Cardiac muscle cell (in vitro differentiated cells and primary cell): ENCODE measurements at places on chromosomes 2 and 18.

DNA sequence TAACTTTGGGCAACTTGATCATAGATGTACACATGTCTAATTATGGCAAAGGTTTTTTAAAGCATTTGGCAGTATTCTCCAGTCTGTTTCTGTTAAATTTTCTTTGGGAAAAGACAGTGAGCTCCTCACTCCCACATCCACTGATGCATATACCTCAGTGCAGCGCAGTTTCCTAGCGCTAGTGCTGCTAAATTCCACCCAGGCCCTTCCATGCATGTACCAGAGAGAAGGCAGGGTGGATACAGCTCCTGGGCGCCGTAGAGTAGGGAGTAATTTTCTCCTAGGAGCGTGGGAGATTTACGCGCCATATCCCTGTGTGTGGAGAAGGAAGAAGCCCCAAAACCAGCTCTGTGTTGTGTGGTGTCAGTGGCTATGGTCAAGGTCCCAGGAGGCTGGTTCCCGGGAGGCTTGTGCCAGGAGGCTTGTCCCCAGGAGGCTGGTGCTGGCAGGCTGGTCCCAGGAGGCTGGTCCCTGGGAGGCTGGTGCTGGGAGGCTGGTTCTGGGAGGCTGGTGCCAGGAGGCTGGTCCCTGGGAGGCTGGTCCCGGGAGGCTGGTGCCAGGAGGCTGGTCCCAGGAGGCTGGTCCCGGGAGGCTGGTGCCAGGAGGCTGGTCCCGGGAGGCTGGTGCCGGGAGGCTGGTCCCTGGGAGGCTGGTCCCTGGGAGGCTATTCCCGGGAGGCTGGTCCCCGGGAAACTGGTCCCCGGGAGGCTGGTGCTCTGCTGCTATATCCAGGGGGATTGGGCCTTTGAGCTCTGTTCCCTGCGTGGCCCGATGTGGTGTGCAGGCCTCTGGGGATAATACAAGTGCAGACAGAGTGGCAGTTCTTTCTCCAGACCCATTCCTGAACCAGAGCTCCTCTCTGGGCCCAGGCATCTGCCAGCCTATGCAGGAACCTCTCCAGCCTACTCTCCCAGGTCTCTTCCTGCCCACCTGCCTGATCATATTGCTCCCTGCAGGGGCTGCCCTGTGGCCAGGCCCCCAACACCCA is 161.2 kb downstream of the SEPTIN10 start:
- DNase-seq, result no peak

- peak; percentile 17 for DNase-seq
Measured at GRCh38 chr2:28225473-28226080, 167.1 kb upstream of the FOSL2 start.

DNA sequence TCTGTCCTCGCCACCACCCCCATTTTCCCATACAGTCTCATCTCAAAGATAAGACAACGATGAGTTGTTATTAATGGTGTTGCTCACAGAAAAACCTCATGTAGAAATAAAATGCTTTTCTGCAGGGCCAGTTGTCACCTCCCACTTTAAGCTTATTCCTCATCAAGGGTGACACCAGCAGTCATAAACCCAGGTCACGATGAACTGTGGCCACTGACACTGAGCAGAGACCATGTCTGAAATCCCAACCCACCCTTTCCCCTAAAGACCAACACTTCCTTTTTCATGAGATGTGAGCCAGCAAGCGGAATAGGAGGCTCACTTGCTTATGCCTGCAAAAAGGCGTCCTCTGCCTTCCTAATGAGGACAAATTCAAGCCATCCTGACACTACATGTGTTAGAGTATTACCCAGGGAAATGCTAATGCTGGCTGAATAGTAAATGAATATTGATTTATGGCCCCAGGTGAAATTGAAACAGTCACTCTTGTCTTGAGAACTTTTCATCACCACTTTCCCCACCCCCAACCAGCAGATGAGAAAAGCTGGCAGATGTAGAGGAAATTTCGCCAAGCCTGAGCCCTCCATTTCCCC is 228.4 kb downstream of the MGAT5 start:
- DNase-seq, result no peak

- DNase-seq, result peak; percentile 73
Measured at GRCh38 chr2:55155764-55156281, 76.3 kb downstream of the CLHC1 start.

- no peak for DNase-seq
Measured at GRCh38 chr2:67930156-67930555, 132.6 kb downstream of the C1D start.

- DNase-seq, result no peak
Measured at GRCh38 chr18:28820353-28820752, 643.4 kb upstream of the CDH2 start.

- peak; percentile 87 for DNase-seq
Measured at GRCh38 chr2:88187038-88187676, 17.0 kb downstream of the THNSL2 start.

GRCh38 chr18:58156516-58156915 is 112.5 kb downstream of the NEDD4L start:
- no peak for DNase-seq

- no peak for DNase-seq
Measured at GRCh38 chr18:42287047-42287446, 332.0 kb downstream of the PIK3C3 start.

- no peak for DNase-seq
Measured at GRCh38 chr2:241310917-241311566, 4.4 kb downstream of the HDLBP start.

DNA sequence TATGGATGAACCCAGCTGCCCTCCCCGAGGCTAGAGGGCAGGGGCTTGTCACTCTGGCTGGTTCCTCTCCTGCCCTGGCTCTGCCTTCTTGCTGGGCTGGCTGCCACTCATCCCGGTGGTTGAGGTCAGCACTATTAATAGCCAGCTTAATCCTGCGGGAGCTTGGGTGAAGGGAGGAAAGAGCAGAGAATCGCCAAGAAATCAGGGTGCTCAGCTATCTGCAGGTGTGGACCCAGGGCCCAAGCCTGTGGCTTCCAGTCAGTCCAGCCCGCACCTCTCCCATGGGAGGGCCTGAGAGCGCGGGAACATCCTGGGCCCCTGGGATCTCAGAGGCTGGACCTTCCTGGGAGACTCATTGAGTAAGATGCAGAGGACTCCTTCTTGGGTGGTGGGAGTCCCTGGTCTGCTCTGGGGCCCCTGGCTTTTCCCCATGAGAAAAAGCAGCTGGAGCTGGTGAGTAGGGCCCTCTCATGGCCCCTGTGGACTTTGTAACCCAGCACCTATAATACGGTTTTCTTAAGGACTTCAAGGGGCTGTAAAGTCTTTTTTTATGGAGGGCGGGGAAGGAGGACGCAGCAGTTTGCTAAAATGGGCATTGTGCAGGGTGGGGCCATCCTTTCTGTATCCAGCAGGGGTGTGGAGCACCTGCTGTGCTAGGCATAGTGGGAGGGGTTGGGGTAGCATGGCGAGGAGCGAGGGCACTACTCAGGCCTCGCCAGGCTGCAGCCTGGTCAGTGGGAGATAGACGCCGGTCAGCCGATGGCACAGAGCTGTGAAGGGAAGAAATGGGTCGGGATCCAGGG is 27.4 kb upstream of the CNNM3 start:
- DNase-seq, result peak; percentile 27

DNA sequence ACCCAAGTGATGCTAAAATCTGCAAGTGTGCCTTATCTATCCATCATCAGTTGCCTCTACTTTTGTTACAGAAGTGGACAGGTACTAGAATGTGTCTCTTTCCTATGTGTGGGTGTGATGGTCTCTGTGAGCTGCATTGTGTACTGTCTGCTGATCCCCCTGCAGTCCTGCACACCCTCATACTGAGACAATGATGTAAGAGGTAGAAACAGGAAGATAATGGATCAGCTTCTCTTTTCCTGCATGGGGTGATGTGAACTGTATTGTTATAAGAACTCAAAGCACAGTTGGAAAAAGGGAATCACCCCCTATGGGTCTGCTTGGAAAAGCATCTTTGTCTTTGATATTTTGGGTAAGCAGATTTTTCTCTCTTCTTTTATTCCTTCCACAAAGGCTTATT is 537.6 kb upstream of the CDH2 start:
- DNase-seq, result no peak

- DNase-seq, result no peak
Measured at GRCh38 chr2:240963065-240963867, 35.2 kb upstream of the SNED1 start.

GRCh38 chr2:146927080-146927711 is 917.6 kb upstream of the ACVR2A start:
- DNase-seq, result peak; percentile 90

GRCh38 chr18:12246849-12247808 is 7.0 kb upstream of the CIDEA start:
- peak; percentile 48 for DNase-seq

- no peak for DNase-seq
Measured at GRCh38 chr2:71727562-71727961, 274.2 kb downstream of the DYSF start.

GRCh38 chr2:10964052-10964790 is 52.5 kb downstream of the KCNF1 start:
- DNase-seq, result no peak

GRCh38 chr2:188327518-188328213 is 36.0 kb downstream of the GULP1 start:
- no peak for DNase-seq

GRCh38 chr18:59675346-59675745 is 21.9 kb downstream of the CCBE1 start:
- DNase-seq, result peak; percentile 21

DNA sequence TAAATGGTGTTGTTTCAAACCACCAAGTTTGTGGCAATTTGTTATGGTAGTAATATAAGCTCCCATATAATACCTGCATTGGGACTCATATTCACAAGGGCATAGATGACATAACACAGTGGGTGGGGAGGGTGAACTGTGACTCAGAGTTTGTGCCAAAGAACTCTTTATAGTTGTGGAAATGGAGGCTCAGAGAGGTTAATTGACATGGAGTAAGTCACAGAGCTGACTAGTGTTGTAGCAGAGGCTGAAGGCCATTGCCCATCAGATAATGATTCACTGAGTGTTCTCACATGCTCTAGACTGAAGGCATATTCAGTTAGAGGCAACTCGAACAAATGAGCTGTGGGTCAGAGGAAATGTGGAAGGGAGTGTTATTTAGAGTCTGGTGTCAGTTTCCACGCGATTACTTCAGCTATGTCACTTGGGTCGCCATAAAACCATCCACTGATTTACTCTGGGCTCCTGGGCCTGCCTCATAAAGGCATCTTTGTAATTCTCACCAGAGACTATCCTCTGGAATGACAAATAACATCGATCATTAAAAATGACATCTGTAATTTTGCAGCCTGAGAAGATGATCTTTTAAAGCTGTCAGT is 264.7 kb downstream of the CCDC85A start:
- no peak for DNase-seq

DNA sequence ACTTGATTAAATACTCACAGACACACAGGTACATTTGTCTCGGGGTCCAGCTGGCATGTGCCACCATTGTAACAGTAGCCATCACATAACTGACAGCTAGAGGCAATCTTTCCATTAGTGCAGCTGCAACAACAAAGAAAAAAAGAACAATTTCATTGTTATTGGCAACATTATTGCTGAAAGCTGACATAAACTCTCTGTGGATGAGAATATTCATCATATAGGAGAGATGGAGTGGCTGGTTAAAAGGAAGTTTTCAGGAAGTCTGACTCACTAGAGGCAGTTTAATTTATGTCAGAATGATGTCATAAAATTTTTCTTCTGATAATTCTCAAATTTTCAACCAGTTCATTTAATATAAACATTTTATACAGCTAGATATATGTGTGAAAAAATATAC is 1490.0 kb upstream of the NXPH2 start:
- peak; percentile 1 for DNase-seq

GRCh38 chr18:46252759-46253158 is 148.6 kb downstream of the HAUS1 start:
- no peak for DNase-seq

DNA sequence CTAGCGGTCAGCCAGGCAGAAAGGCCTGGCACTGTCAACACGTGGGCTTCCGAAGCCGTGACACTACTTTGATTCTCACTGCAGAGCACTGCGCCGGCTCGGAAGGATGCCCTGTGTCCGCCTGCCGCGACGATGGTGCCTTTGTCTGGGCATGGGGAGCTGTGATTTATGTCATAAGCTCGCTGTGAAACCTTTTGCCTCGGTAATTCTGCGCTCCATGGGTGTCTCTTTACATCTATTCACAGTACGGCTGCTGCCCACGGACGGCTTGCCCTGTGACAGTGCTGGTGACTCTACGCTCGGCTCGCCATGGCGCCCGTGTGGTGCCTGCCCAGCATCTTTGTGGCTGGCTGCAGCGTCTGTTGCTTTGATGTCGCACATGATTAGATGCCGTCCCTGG is 43.1 kb upstream of the GBX2 start:
- DNase-seq, result no peak

DNA sequence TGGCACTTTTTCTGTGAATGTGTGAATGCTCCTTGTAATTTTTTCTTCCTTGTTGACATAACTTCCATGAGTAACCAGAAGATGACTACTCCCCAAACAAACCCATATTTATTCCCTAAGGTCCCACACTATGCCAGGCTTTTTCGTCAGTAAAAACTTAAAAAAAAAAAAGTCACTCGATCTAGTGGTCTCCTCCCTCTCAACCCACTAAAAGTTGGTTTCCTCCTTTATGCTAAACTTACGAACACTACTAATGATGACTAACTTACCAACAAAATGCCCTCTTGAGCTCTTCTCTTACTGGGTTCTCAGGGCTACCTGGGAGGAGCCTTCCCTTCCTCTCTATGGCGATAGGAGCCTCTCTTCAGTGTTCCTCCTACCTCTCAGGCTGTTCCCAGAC is 18.2 kb downstream of the ACVR1 start:
- DNase-seq, result no peak

DNA sequence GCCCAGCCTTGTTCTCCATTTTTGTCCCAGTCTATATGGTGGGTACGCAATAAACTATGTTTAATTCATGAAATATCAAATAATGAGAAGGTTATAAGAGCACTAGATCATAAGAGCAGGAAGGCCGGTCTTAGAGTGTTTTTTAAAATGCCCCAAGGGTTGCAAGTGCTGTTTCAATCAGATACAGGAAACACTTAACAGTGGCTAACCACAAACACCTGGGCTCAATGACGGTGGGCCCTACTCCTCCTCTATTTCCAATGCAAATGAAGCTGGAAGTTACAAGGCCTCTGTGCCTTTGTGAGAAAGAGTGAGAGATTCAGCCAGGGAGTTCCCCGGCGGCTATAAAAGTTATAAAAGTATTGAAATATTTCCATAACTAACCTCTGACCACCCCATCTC is 18.9 kb upstream of the WDR33 start:
- DNase-seq, result no peak

GRCh38 chr2:86263956-86264355 is 64.7 kb downstream of the MRPL35 start:
- no peak for DNase-seq

DNA sequence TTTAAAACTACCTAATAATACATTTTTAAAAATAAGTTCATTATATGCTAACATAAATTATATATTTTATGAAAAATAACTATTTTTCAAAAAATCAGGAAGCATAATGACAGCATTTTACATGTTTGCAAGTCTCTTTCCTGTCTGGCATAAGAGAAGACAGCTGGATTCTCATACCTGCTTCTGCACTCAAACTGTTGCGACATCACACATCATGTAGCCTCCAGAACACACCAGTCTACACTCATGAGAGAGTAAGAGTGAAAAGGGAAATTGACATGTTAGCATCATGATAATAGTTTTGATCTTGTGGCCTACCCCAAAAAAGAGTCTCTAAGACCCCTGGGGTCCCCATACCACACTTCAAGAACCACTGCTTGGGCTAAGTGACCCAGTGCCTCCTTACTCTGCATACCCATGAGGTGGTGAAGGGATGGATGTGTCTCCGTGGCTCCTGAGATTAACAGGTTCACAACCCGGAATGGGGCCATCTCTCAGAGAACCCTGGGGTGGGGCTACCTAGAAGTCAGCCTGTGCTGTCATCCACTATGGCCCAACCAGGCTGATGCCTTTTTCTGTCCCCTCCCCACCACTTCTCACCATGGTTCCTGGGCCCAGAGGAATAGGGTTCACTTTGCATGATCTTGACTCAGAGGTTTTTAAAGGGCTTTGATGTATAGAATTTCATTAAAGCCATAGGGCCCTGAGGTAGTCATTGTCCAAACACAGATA is 102.6 kb upstream of the DAPL1 start:
- no peak for DNase-seq
